Activated CD4-positive, alpha-beta T cell treated with anti-CD3 and anti-CD28 coated beads, Interleukin-2, amount 10 ng/mL, durations not matched to agents 7 days and 5 days (primary cell): ENCODE measurements at places on chromosomes 1 and 21. TPM values are rescaled to one million over a fixed set of nuclear protein-coding genes. Genes with fewer than 3 reads are reported as not detected.
A peak's percentile ranks its signal among the peaks of the same experiment; 100 is the strongest.

DNA sequence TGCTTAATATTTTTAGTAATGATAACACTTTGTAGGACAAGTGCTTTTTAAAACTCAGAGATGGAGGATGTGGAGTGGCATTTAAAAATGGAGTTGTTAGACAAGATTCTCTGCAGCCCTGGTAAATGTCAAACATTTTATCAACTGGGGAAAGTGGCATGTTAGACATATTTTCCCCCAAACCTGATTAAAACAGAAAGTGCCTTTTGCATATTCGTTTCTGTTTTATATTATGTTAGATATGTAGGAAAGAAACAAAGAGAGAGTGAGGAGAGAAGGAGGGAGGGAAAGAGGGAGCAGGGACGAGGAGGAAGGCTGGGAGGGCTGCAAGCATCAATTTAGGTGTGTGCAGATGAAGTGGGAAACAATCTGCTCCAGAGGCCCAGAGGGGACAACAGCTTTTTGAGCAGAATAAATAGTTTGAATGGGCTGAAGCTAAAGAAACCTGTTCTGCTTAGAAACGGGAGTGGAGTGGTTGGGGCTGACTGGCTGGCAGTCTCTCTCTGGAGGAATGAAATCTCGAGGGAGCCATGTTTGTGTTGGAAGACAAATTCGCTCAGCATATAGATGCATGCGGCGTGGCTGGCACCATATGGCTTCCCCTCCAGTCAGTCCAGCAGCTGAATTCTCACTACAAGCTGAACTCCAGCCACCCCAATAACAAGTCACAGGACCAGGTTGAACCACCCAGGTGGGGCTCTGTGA, 502.2 kb downstream of the AJAP1 start:
- no peak for DNase-seq

DNA sequence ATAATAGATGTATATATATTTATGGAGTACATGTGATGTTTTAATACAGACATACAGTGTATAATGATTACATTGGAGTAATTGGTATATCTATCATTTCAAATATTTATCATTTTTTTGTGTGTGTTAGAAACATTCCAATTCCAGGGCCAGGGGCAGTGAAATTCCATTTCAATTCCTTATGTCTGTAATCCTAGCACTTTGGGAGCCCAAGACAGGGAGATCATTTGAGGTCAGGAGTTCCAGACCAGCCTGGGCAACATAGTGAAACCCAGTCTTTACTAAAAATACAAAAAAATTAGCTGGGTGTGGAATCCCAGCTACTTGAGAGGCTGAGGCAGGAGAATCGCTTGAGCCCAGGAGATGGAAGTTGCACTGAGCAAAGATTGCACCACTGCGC, 30.4 kb upstream of the PDC start:
- DNase-seq, result no peak

- peak; percentile 83 for DNase-seq
Measured at GRCh38 chr1:36285443-36286101, 20.6 kb upstream of the SH3D21 start.

DNA sequence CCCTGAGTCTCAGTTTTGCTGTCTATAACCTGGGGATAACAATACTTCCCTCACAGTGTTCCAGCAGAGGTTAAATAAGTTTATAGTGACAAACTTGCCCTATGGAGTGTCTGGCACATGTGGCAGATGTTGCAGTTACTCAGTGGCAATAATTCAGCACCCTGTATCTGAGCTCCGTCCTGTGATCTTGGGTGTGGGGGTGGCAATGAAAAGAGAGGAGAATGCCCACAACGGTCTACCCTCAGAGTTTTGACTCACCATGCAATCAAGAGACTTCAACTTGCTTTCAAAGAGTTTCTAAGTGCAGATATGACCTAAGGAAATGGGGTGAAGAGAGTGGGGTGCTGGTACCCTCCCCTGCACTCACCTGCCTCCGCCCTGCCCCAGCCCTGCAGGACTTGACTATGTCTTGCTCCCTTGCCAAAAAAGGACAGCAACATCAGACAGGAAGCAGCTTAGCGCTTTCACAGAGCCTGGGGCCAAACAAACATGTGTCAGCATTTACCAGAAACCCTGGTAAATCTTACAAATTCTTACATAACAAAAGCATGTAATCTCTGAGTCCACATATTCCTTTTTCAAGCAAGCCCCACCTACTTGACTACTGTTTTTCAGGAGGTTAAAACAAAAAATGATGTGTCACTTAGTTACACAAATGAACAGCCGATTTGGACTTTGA, 185.1 kb upstream of the CAMK1G start:
- DNase-seq, result no peak

- DNase-seq, result no peak
Measured at GRCh38 chr1:41582004-41582325, 97.5 kb upstream of the EDN2 start.

DNA sequence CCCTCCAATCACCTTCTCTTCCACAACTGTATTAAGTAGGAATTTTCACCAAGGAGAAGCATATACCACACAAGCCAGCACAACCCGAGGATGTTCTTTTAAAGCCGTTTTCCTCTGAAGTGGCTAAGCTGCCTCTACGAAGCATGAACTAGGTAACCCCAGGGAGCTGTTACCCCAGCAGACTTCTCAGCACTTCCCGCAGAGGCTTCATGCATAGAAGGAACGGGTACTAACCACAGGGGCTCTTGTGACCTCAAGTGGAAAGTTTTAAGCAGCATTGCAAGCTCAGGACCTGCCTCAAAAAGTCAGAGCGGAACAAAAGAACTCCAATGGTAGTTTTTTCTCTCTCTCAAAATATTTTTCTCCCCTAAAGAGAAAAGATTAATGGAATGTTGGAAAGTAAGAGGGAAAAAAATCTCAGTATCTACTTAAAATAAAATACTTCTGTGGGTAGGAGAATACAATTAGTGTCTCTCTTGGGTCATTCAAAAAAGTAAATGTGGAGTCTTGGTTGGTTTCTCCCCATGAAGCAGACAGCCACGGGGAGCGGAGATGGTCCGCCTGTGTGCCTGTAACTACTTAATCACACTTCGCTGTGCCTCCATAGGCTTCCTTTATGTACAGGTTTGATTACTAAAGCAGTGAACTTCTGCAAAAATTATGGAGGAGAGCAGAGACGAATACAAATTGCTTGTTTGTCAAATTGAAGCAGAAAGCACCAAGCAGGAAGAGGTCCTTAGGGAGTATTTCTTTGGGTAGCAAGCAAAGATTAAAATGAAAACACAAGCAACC, 40.9 kb downstream of the STX6 start:
- peak; percentile 73 for DNase-seq

GRCh38 chr1:160578175-160578524, 1.1 kb downstream of the CD84 start:
- DNase-seq, result no peak

DNA sequence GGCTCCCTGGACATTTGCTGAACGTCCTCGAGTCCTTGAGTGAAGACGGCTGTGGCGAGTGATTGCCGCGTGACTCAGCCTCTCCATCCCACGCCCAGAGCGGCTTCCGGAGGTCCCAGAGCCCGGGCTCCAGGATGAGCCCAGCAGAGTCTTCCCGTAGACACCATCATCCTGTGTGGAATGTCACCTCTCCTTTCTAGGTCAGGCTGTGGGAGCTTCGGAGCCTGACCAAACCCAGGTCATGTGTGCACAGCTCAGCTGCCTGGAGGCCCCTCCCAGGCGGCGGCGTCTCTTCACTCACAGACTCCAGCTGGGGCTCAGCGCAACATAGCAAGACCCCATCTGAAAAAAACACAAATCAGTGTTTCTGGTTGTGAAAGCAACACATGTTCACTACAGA, 38.2 kb downstream of the PRKCZ start:
- DNase-seq, result no peak

DNA sequence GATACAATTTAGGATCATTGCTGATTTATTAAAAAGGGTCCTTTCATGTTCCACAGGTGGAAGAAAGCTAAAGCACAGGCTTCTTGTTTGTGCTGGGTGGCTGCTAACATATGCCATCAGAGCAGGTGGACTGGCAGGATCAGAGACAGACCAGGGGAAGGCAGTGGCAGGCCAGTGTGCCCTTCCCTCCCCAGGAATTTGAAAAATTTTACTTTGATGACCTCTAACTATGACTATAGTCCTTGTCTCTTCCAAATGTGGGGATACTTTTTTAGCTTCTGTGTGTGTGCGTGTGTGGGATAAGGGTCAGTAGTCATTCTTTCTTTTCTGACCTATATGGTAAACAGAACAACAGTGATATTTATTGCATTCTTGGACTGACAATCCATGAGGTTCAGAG, 49.9 kb downstream of the LHX9 start:
- DNase-seq, result no peak

DNA sequence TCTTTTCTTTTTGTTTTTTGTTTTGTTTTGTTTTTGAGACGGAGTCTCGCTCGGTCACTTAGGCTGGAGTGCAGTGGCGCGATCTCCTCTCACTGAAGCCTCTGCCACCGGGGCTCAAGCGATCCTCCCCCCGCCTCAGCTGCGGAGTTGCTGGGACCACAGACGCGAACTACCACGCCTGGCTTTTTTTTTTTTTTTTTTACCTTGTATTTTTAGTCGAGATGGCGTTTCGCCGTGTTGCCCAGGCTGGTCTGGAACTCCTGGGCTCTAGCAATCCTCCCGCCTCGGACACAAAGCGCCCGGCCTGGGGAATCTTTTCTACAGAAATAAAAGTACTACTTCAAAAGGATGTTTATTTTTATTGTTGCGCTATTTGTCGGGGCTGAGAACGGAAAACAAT, 1.1 kb upstream of the SETDB1 start:
- peak; percentile 22 for DNase-seq

- DNase-seq, result no peak
Measured at GRCh38 chr1:73359001-73359400, 839.0 kb downstream of the LRRIQ3 start.

Gene ACADM
- 33.9 TPM for total RNA-seq

Gene OR6K3
- not detected for total RNA-seq

Gene FAM72C
- 11.1 TPM for total RNA-seq

Gene TSPEAR
- total RNA-seq, result not detected

Gene C1QTNF12
- total RNA-seq, result 1.4 TPM

Gene AGMAT
- 17.6 TPM for total RNA-seq

Gene SLC25A34
- 2.2 TPM for total RNA-seq

Gene BNIPL
- 0.99 TPM for total RNA-seq

Gene WNT2B
- total RNA-seq, result not detected

Gene SLC9C2
- total RNA-seq, result not detected

Gene MCOLN2
- total RNA-seq, result 15.0 TPM

Gene TNFAIP8L2
- 33.7 TPM for total RNA-seq

Gene KIF21B
- total RNA-seq, result 107 TPM
